ENCODE measurements at places on chromosomes 6 and 20.

DNA sequence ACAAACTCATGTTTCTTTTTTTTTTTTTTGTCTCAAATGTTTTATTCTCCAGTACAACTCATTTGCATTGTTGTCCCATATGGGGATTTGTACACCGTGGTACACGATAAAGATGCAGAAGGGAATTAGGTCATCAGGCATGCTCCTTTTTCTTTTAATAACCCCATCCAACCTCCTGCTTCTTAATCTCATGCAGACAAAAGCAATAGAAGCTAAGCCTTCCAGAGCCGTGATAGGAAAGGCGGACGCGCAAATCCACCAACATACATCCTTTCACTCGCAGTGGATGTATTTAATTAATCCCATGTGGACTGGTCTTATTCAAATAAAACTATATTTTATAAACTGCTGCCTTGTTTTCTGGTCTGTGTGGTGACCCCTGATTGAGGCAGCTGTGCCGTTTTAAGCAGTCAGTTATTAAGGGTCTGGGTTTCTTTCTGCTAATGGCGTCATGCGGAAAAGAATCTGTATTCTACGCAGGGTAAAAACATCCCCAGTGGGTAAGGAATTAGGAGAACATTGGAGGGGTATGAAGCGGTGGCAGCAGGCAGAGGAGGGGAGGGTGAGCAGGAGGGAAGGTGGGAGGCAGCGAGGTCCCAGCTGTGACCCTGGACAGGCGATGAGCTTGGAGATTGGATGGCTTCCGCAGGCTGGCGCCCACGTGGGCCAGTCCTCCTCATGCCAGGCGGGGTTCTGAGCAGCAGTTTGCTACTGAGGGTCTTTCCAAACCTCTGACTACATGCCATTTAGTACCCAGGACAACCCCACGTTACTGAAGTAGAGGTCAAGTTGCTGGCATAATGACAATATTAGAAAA, 172.8 kb downstream of the LINC00237 start:
- no peaks in the 10 kb centered on the region for H3K4me1 ChIP-seq
- H3K36me3 ChIP-seq = no peaks in the 10 kb centered on the region
- no peak for DNase-seq
- peaks cover 3% of the 10 kb centered on the region for H3K27me3 ChIP-seq

DNA sequence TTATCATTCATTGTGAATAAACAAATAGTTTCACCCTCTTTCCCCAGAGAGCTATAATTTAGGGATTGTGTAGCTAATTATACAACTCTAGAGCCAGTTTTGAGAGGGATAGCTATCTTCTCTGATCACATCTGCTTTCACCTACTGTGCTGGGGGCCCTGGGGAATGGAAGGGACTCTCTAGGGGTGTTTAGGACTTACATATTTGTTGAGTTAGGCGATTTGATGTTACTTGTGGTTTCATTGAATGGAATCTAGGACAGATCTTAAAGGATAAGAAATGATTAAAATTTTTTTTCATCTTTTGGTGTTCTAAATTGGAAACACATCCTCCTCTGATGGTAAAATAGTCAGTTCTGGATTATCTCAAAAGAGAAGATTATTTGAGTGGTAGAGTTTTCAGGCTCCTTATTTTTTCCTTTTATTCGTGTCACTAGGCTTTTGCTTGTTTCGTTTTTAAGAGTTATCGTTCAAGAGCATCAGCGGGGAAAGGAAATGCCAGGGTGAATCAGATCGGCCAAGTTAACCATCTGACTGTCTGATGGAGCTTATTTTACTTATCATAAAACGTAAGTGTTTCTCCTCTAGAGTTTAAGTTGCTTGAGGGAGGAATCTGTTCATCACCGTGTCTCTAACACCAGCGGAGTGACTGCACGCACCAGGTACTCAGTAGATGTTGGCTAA, 236.7 kb downstream of the FARS2 start:
- peaks cover 17% of the 10 kb centered on the region for H3K36me3 ChIP-seq
- no peak for DNase-seq
- no peak overlapping the region for H3K27ac ChIP-seq
- no peak overlapping the region for H3K4me3 ChIP-seq
- no peaks in the 10 kb centered on the region for H3K4me1 ChIP-seq

- no peaks in the 10 kb centered on the region for H3K27me3 ChIP-seq
- no peak overlapping the region for H3K27ac ChIP-seq
- H3K4me1 ChIP-seq = no peaks in the 10 kb centered on the region
- H3K4me3 ChIP-seq = no peak overlapping the region
- DNase-seq = no peak
- no peaks in the 10 kb centered on the region for H3K36me3 ChIP-seq
These were observed 10.1 kb upstream of the FKBP5 start for GRCh38 chr6:35698858-35699257.

DNA sequence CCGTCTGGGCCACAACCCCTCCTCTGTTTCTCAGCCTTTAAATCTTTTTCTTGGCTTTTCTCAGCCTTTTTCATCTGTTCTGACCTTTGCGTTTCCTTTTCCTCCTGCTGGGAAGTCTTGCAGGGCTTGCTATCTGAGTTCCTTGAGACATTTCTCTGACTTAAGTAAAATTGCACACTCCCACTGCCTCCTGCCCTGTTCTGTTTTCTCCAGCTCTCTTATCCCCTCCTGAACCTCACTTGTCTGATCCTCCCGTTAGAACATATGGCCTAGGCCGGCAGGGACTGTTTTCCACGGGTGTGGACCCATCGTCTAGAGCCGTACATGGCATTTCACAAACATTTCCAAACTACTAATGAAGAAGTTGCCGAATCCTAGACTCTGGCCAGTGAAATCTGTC, 63.0 kb downstream of the ARID1B start:
- peak overlapping the region; percentile 0 for H3K4me3 ChIP-seq
- H3K4me1 ChIP-seq = peaks cover 41% of the 10 kb centered on the region
- peaks cover 10% of the 10 kb centered on the region for H3K36me3 ChIP-seq

DNA sequence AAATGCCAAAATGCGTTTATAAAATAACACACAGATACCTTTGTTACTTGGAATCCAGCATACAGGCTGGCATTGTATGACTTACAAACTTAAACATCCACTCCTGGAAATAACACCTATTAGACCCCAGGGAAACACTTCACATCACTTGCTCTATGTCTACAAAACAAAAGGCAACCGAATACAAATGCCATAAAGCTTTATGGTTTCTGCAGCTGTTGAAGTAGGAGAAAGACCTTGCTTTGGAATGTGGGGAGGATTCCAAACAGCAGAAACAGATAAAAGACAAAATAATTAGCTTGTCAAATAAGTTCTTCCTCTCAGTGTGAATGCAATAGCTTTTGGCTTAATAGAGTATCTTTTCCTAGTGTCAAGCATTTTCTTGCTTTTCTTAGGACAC, 9.8 kb upstream of the AMD1 start:
- DNase-seq = no peak
- no peak overlapping the region for H3K4me3 ChIP-seq
- H3K27me3 ChIP-seq = no peaks in the 10 kb centered on the region
- no peak overlapping the region for H3K27ac ChIP-seq

GRCh38 chr6:21501021-21501354, 92.6 kb upstream of the SOX4 start:
- H3K27me3 ChIP-seq = no peaks in the 10 kb centered on the region
- no peak overlapping the region for H3K4me3 ChIP-seq

DNA sequence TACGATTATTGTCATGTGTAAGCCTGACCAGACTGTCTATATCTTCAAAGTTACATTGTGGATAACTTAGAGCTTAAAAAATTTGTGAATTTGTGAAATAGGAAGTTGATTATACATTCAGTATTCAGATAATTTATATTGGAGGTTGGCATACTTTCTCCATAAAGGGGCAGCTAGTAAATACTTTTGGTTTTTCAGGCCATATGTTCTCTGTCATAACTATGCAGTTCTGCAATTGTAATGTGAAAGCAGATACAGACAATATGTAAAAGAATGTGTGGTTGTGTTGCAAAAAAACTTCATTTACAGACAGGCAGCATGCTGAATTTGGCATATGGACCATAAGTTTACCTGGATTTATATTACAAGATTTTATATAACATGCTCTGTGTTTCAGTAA, 29.3 kb downstream of the HSF2 start:
- H3K36me3 ChIP-seq = peaks cover 35% of the 10 kb centered on the region
- H3K4me1 ChIP-seq = no peaks in the 10 kb centered on the region
- no peak overlapping the region for H3K27ac ChIP-seq
- no peak overlapping the region for H3K4me3 ChIP-seq

DNA sequence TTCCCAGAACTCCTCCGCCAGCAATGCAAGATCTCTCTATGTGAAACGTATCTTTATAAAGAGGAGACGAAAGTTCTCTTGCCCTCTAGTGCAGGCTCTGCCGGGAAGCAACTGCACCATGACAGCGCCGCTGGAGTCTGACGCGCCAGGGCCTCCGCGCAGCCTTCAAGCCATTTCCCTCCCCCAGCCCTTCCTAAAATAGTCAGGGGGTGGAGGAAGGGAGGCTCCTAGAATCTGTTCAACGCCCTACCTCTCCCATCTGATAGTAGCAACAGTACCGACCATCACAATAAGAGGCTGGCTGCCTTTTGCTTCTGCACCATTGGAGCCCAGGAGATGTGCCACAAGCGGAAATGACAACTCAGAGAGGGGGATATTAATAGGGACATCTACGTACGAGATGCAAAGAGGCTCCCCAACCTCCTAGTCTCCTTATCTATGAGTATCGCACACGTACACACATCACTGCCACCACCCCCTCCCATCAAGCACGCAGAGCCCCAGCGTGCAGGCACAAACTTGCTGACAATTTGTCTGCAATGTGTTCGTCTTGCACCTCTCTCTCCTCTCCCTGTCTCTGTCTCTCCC, 1.0 kb downstream of the SYNE1 start:
- DNase-seq = no peak
- H3K4me1 ChIP-seq = peaks cover 7% of the 10 kb centered on the region
- peak overlapping the region; percentile 62 for H3K4me3 ChIP-seq
- H3K36me3 ChIP-seq = peaks cover 3% of the 10 kb centered on the region
- H3K27me3 ChIP-seq = peaks cover 18% of the 10 kb centered on the region

DNA sequence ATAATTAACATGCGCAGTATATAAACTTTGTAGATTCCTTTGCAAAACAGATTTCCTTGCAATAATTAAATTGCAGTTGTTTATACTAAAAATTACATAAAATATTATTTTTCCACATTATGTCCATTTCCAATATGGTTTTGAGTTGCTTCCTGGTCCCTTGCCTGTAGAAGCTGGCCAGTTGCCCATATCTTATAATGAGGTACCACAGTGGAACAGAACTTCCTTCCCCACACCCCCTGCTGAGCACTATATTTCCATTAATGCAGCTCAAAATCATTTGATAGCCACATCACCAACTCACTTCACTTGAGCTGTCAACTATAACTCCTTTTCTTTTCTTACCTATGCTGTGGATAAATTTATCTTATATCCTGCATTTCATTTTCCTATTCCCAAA, 194.6 kb downstream of the DST start:
- H3K36me3 ChIP-seq = no peaks in the 10 kb centered on the region
- no peaks in the 10 kb centered on the region for H3K4me1 ChIP-seq
- no peak for DNase-seq
- H3K4me3 ChIP-seq = no peak overlapping the region

GRCh38 chr20:49562311-49563014, 5.5 kb downstream of the PTGIS start:
- H3K4me3 ChIP-seq = no peak overlapping the region
- no peaks in the 10 kb centered on the region for H3K4me1 ChIP-seq
- no peak for DNase-seq

DNA sequence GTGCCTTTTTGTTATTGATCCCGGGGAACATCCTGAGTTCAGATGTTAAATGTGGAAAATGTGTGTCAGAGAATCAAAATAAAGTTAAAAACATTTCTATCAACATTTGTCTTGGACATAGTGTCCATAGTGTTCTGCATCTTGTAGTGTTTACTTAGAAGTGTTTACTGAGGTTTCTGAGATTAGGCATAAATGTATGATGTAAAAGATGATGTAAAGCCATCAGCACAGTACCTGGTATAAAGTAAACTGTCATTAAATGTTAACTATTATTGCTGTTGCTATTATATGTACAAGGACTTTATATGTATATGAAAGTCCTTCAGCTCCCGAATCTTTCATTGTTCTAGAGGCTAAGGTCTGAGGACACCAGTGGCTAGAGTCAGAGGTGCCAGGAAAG, 28.2 kb upstream of the VEGFA start:
- H3K27me3 ChIP-seq = peaks cover 12% of the 10 kb centered on the region
- no peak overlapping the region for H3K27ac ChIP-seq
- peaks cover 8% of the 10 kb centered on the region for H3K4me1 ChIP-seq
- no peaks in the 10 kb centered on the region for H3K36me3 ChIP-seq
- H3K4me3 ChIP-seq = no peak overlapping the region

GRCh38 chr6:137877606-137878005, 10.5 kb downstream of the TNFAIP3 start:
- no peaks in the 10 kb centered on the region for H3K27me3 ChIP-seq
- peaks cover 34% of the 10 kb centered on the region for H3K36me3 ChIP-seq

DNA sequence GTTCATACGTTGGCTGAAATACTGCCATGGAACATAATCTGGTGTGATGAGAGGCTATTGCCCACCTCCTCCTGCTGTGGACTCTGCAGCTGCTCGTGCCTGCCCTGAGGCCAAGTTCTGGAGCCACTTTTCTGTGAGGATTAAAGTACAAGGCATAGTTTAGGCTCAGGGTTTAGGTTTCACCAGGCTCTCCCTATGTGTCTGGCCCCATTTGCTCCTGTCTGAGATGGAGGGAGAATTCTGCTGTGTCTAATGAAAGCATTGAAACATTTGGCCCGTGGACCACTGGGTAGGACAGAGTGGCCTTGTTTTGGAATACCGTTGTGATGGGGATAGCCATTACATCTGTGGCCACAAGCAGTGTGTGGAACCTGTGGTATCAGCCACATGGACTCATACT, 5.9 kb downstream of the WRNIP1 start:
- DNase-seq = no peak
- H3K4me3 ChIP-seq = no peak overlapping the region
- no peak overlapping the region for H3K27ac ChIP-seq

- H3K4me3 ChIP-seq = no peak overlapping the region
- no peak for DNase-seq
- no peak overlapping the region for H3K27ac ChIP-seq
These were observed 190.6 kb downstream of the MANEA start for GRCh38 chr6:95767897-95768463.

GRCh38 chr20:10488534-10488933, 53.4 kb downstream of the SLX4IP start:
- H3K4me1 ChIP-seq = peaks cover 10% of the 10 kb centered on the region
- no peak overlapping the region for H3K4me3 ChIP-seq
- H3K27me3 ChIP-seq = no peaks in the 10 kb centered on the region

GRCh38 chr6:106547601-106548453, 81.5 kb downstream of the RTN4IP1 start:
- DNase-seq = no peak
- H3K4me1 ChIP-seq = peaks cover 19% of the 10 kb centered on the region
- H3K4me3 ChIP-seq = no peak overlapping the region
- H3K27me3 ChIP-seq = no peaks in the 10 kb centered on the region

DNA sequence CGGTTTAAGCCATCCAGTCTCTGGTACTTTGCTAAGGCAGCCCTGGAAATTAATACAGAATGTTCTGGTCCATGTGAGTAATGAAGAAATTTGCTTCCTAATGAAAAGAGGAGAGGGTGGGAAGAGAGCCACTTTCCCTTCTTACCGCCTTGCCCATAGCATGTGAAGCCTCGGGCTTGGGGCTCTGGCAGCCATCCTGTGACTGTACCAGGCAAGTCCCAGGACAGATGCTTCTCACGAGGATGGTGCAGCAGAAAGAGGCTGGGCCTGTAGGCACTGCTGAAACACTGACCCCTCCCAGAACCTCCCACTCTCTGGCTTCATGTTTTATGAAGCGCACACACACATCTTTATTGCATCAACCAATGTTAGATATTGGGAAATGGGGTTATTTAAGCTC, 74.8 kb downstream of the IYD start:
- no peak overlapping the region for H3K27ac ChIP-seq
- no peak overlapping the region for H3K4me3 ChIP-seq
- no peaks in the 10 kb centered on the region for H3K27me3 ChIP-seq
- DNase-seq = no peak
- no peaks in the 10 kb centered on the region for H3K36me3 ChIP-seq

All from memory B cell (primary cell).